ENCODE measurements at places on chromosomes 16 and 17.

GRCh38 chr17:66330646-66331037 is 28.2 kb downstream of the PRKCA start:
- no peak for DNase-seq

DNA sequence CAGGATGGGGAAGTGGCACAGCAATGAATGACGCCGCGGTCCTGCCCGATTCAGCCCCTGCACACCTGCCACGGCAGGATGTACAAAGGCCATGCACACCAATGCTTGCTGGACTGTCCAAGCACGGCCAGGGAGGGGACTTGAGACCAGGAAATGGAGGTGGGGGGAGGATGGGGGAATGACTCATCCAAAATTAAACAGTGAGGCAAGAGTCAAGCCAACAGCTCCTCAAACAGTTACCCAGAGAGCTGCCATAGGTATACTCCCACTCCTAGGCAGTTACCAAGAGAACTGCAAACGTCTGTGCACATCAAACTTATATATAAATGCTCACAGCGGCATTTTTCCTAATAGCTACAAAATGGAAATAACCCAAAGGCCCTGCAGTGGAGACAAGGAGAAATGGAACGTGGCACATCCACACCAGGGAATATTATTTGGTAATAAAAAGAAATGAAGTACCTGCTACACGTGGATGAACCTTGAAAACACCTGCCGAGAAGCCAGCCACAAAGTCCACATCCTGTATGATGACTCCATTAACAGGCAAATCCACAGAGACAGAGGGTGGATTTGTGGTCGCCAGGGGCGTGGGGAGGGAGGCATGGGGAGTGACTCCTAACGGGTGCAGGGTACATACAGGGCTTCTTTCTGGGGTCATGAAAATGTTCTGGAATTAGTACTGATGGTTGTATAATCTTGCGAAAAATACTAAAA is 54.1 kb downstream of the VAC14 start:
- DNase-seq: no peak

DNA sequence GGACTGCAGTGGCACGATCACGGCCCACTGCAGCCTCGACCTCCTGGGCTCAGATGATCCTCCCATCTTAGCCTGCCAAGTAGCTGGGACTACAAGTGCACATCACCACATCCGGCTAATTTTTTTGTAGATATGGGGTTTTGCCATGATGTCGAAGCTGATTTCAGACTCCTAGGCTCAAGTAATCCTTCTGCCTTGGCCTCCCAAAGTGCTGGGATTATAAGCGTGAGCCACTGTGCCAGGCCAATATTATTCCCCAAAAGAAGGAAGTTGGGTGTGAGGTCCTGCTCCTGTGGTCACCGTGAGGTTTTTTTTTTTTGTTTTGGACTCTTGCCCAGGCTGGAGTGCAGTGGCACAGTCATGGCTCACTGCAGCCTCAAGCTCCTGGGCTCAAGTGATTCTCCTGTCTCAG is 1.5 kb downstream of the AMZ2 start:
- DNase-seq: no peak

DNA sequence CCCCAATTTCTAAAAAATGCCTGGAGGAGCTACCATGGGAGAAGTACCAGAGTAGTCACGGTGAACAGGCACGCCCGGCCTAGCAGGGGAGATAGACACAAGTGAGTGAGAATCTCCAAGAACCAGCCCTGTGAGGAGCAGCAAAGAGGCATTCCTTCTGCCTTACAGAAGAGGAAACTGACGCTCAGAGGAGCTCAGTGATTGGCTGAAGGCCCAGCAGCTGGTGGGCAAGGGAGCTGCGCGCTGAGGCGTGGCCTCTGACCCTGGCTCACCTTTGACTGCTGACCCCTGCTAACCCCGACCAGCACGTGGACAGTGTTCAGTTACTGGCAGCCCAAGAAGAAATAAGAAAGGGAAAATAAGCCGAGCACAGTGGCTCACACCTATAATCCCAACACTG is 1.8 kb downstream of the C16orf96 start:
- DNase-seq: no peak

DNA sequence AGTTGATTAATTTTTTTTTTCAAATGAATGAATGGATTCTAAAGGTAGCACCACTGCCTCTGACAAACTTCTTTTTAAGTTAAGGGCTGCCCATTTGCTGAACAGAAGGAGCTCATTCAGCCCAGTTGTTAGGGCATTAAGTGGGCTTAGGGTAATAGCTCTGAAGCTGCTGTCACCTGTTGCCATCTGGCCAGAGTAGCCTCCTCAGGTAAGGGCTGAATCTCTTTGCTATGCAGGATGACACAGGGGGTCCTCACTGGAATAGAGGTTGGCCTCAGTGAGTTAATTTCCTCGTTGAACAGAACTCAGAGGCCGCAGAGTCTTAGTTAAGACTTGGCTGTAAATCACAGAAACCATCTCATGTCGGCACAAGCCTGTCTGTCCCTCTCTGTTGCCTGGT is 232.8 kb downstream of the CCDC182 start:
- DNase-seq: no peak

DNA sequence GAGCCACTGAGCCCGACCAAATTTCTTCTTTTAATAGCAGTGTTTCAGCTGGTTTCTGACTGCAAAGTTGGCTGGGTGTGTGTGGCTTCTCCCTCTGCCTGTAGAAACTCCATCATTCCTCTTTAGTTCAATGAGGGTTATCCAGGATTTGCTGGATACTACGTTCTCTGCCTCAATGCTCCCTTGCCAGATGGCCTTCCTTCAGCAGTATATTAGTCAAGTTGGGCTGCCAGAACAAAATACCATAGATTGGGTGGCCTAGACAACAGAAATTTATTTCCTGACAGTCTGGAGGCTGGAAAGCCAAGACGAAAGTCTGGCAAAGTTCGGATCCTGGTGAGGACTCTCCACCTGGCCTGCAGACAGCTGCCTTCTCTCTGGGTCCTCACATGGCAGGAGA is 103.7 kb downstream of the NOG start:
- DNase-seq: no peak

DNA sequence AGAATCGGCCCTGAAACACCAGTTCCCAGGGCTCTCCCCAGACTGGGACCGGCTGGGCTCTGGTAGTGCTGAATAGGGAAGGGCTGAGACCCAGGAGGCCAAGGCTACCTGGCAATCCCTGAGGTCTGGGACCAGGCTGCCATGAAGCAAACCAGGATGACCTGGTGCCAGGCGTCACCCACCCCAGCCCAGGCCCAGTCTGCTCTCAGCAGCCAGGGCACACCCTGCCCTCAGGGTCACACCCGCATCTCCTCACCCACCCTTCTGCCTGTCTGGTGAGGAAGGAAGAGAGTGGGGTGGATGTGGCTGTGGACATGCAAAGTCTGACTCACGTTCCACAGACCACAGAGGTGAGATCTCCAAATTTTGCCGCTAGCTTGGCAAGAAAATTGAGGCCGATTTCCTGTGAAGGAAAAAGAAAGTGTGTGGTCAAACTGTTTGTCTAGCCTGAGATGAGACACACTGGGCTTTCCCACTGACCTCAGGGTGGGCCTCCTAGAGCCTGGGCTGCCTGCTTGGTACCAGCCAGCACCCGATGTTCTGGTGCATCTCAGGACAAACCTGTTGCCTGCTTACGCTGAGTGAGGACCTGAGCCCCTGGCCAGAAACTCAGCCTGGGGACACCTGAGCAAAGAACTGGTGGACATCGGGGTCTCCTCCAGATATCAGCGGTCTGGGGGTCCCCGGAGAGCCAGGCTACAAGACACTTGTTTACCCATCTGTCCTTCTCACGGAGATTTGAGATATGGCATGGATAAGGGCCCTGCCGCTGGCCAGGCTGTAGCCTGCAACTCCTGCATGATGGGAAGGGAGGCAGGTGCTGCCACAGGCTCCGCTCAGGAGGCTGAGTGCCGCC is 6.3 kb upstream of the RAB37 start:
- no peak for DNase-seq

DNA sequence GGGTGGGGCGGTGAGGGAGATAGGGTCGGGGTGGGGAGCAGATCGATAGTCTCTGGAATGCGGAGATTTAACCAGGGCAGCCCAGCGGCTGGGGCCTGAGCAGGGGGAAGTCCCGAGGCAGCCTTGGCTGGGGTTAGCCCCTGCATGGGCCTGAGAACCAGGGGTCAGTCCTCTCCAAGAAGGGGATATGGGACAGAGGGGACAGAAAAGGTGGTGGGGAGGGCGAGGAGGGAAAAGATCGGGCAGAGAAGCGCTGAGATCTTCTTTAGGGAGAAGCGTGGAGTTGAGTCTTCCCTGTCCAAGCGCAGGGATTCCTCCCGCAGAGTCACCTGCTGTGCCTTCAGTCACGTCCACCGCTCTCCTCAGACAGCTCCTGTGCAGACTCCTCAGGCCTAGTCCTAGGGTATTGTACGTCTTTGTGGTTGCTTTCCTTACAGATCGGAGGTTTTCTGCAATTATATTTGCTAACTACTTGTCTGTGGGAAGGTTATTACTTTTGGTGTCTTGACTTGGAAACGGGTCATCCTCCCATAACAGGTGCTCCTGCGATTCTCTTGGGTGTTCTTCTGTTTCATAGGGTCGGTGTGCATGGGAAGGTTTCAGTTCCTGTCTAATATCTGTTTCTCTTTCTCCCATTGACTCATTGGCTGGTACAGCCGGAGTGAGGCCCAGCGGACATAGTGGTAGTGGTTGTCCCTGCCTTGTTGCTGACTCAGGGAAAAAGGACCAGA is 952 bp downstream of the CD300A start:
- DNase-seq: no peak

DNA sequence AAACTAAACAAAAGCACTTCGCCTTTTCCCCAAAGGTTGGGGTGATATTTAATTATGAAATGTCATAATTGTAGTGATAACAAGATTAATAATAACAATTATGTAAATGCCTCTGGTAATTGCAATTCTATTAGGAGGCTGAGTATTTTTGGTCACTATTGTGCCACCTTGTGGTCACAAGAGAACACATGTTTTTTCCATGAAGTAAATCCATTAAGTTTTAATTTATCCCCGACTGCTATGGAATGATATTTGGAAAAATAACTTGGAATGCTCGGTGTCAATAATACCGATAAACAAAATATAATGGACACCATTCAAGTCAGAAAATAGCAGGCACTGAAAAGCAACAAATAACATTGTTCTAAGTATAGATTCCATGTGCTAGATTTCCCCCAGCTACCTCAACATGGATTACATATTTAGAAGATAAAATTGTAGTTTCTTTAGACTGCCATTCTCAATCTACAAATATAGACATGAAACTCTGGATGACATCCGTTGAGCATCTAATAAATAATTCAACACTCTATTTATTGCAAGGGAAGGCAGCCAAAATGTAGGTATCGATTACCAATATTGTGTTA is 25.0 kb upstream of the KCNJ2 start:
- DNase-seq: no peak

- no peak for DNase-seq
These were observed 124.0 kb downstream of the NLK start for GRCh38 chr17:28166478-28166877.

GRCh38 chr17:17890773-17891759 is 54.3 kb upstream of the SREBF1 start:
- peak; percentile 23 for DNase-seq

GRCh38 chr17:61385577-61386236 is 13.9 kb upstream of the TBX2 start:
- no peak for DNase-seq

GRCh38 chr16:10121897-10122425 is 60.3 kb downstream of the GRIN2A start:
- DNase-seq: no peak

GRCh38 chr17:2965621-2966595 is 97.5 kb downstream of the OR1D5 start:
- DNase-seq: no peak

DNA sequence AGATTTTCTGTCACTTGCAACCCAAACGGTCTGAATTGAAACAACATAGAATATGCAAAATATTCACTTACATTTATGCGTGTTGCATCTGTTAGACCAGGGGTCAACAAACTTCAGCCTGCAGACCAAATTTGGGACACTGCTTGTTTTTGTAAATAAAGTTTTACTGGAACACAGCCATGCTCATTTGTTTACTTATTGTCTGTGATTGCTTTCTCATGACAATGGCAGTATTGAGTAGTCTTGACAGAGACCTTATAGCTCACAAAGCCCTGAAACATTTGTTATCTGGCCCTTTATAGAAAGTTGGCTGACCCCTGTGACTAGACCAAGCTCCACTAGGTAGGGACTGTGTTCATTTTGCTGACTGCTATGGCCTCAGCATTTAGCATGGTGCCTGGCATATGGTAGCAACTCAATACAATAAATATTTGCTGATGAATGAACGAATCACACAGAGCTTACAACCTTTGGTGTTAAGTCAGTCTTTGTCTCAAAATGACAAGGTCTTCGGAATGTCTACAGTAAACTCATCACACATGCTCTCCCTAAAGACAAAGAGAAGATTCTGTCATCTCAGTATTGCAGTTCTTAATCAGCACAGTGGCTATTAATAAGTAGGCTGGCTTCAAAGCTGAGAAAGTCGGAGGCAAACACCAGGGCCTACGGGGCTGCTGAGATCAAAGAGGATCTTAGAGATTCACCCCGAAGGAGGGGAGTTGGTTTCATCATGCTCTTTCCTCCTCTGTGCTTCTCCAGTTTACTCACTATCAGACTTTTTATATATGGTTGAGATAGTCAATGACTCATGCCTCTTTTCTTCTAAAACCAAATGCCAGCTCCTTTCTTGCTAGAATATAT is 95.2 kb upstream of the AXIN2 start:
- DNase-seq: no peak

- DNase-seq: no peak
These were observed 512 bp downstream of the PMM2 start for GRCh38 chr16:8798174-8798527.

- DNase-seq: no peak
These were observed 50.8 kb downstream of the TBC1D26 start for GRCh38 chr17:15782866-15783265.

DNA sequence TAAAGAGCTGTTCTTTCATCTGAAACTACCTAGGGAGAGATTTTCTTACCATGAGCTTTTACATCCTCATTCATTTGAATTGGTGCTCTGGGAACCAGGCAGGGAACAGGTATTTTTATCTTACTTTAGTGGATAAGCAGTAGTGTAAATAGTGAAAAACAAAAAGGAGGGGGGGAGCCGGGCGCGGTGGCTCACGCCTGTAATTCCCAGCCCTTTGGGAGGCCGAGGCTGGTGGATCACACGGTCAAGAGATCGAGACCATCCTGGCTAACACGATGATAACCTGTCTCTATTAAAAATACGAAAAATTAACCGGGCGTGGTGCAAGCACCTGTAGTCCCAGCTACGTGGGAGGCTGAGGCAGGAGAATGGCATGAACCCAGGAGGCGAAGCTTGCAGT is 41.0 kb downstream of the HOXB1 start:
- DNase-seq: no peak

DNA sequence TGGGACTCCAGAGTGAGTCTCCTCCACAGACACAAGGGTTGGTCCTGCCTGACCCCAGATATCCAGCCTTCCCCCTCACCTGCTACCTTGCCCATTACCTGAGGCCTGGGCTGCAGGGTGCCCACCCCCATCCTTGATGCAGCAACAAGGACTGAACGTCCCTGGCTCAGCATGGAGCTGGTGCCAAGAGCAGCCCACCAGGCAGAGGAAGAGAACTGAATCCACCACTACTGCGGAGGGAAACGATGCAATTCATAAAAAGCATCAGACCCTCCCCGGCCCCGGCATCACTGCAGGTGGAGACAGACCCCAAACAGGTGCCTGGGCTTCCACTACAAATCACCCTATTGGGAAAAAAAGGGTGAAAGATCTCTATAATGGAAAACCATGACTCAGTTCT is 131.0 kb upstream of the TNRC6C start:
- no peak for DNase-seq

- DNase-seq: no peak
These were observed 139.9 kb upstream of the HLF start for GRCh38 chr17:55124730-55125360.

- DNase-seq: no peak
These were observed 26.9 kb downstream of the NMT1 start for GRCh38 chr17:45087978-45088377.

GRCh38 chr17:82241926-82242697 is 13.3 kb downstream of the SLC16A3 start:
- DNase-seq: no peak
